SJSA1 (cell line): ENCODE measurements at places on chromosomes 3 and 15. TPM values are rescaled to one million over a fixed set of nuclear protein-coding genes. Genes with fewer than 3 reads are reported as not detected.
A peak's percentile ranks its signal among the peaks of the same experiment; 100 is the strongest.

Gene EAF2
- total RNA-seq, result 2.3 and 7.4 TPM in 2 replicates

Gene CELSR3
- under 0.01 and 0.26 TPM in 2 replicates for total RNA-seq

Gene TEX55
- not detected in 2 replicates for total RNA-seq

Gene COL7A1
- 86.6 and 136 TPM in 2 replicates for total RNA-seq

DNA sequence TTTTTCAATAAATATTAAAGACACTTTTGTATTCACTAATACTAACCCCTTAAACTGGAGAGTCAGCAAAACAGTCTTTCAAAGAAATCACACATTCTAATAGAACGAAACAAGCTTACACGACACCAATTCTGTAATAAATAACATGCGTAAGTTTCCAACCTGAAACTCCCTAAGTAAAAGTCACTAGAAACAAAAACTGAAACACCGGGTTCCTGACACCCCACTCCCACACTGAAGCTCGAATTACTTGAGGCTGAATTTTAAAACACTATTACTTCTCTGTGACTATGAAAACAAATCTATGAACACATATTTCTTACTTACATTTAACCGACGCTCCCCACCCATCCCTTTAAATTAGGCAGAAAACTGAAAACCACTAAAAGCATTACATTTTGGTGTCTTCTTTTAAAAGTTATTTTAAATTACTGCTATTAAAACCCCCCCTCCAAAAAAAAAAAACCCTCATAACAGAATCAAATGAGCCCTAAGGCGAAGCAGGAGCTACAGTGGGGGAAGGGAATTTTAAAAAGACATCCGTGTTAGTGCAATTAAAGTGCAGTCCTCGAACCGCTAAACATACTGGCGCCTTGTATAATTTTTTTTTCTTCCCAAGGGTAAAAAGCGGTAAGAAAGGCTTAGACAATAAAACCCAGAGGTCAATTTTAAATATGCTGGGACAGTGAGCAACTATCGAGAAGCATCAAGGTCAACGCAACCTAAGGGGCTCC lies 878 bp downstream of the SPPL2A start:
- H3K27me3 ChIP-seq, result no peaks in the 10 kb centered on the region
- peak overlapping the region; percentile 84 for H3K4me3 ChIP-seq
- peak overlapping the region; percentile 93 for H3K27ac ChIP-seq
- no peaks in the 10 kb centered on the region for H3K36me3 ChIP-seq

- H3K27ac ChIP-seq, result no peak overlapping the region
- H3K4me3 ChIP-seq, result no peak overlapping the region
- H3K4me1 ChIP-seq, result no peaks in the 10 kb centered on the region
- peaks cover 7% of the 10 kb centered on the region; the same call in 1 of the 2 replicates for H3K27me3 ChIP-seq
- H3K36me3 ChIP-seq, result no peaks in the 10 kb centered on the region
Measured at GRCh38 chr3:160099834-160100233, 111.2 kb downstream of the IL12A start.

DNA sequence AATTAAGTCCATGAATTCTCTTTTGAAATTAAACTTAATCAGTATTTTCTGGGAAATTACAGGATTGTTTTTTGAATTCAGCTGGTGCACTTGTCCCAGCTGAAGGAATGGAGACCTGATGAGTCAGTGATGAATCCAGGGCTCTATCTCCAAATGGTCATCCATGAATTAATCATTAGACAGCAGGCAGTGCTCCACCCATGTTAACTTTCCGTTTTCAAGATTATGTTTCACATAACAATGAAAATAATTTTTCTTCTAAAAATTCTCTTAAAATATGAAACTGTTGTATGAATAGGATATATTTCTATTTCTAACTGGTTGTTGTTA lies 13.9 kb upstream of the PAQR9 start:
- no peaks in the 10 kb centered on the region for H3K36me3 ChIP-seq
- 0 out of 2 replicates have a peak, but pooled peaks cover 8% of the 10 kb centered on the region for H3K27me3 ChIP-seq
- H3K27ac ChIP-seq, result no peak overlapping the region
- H3K4me3 ChIP-seq, result no peak overlapping the region
- peaks cover 8% of the 10 kb centered on the region for H3K4me1 ChIP-seq

GRCh38 chr15:90813796-90814190 lies 54.6 kb upstream of the FURIN start:
- no peak overlapping the region for H3K4me3 ChIP-seq
- H3K4me1 ChIP-seq, result peaks cover 38% of the 10 kb centered on the region
- H3K27ac ChIP-seq, result peak overlapping the region; percentile 51

GRCh38 chr3:13245615-13245978 lies 172.4 kb upstream of the IQSEC1 start:
- DNase-seq, result no peak
- H3K36me3 ChIP-seq, result no peaks in the 10 kb centered on the region
- no peaks in the 10 kb centered on the region for H3K27me3 ChIP-seq
- H3K4me3 ChIP-seq, result no peak overlapping the region
- H3K4me1 ChIP-seq, result no peaks in the 10 kb centered on the region
- no peak overlapping the region for H3K27ac ChIP-seq

DNA sequence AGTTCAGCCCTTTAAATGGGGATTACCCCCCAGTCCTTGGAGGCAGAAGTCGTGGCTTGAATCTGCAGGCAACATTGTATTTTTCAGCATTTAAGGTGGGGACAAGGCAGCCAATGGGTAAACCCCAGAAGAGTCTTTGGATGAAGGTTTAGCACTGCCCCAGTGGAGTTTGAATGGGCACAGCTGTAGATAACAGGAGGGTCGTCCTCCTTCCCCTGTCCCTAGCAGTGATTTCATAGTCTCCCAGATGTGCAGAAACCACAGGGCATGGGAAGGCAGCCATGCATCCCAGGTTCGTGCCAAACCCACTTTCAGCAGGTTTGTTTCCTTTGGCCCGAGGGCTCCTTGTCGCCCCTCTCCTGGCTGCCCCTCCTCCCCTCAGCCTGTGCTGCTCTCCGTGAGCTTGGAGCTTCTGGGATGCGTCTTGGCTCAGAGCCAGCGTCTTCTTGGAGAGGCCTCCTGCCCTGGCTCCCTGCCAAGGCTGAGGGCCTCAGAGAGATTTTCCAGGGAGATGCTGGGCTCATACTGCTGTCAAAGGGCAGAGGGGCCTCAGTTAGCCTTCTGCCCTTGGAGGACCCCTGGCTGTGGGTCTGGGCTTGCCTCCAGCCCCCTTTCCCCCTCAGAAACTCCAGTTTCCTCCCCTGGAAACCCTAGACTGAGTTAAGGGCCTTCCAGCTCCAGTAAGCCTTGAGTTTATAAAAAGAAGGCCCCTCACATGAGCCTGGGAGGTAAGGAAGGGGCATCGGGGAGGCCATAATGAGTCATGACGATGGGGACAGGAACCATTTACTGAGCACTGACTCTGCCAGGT lies 48.9 kb upstream of the POLG start:
- H3K36me3 ChIP-seq, result no peaks in the 10 kb centered on the region
- no peak overlapping the region for H3K27ac ChIP-seq
- H3K27me3 ChIP-seq, result peaks cover 52% of the 10 kb centered on the region
- peaks cover 4% of the 10 kb centered on the region; the same call in 1 of the 2 replicates for H3K4me1 ChIP-seq
- H3K4me3 ChIP-seq, result no peak overlapping the region

DNA sequence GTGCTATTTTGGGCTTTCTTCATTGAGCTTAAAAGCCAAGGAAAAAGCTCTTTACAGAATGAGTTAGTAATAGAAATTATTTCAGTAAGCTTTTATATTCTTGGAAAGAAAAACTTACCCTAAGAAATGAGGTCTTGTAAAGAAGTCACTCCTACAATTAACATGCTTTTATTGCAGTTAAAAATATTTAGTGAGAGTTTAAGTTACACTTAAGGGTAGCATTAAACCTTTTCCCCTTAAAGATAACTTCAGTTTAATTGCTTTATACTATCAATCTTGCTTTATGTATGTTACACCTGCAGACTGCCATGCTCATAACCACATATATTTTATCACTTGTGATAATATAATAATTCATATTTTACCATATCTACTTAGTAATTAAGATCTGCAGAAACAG lies 426.2 kb downstream of the PLCL2 start:
- H3K36me3 ChIP-seq, result no peaks in the 10 kb centered on the region
- no peaks in the 10 kb centered on the region for H3K27me3 ChIP-seq
- H3K27ac ChIP-seq, result no peak overlapping the region
- DNase-seq, result no peak
- no peaks in the 10 kb centered on the region for H3K4me1 ChIP-seq
